ENCODE measurements at places on chromosomes 11 and 22. TPM values are rescaled to one million over a fixed set of nuclear protein-coding genes. Genes with fewer than 3 reads are reported as not detected.

TMEM121B gene
- 0.46 TPM for total RNA-seq

OR52E8 gene
- not detected for total RNA-seq

OVOL1 gene
- not detected for total RNA-seq

TYR gene
- total RNA-seq = not detected

OR51B4 gene
- total RNA-seq = not detected

SYT12 gene
- 1.8 TPM for total RNA-seq

TREH gene
- not detected for total RNA-seq

SERPINH1 gene
- total RNA-seq = 481 TPM

GPR83 gene
- total RNA-seq = not detected

GGTLC3 gene
- not detected for total RNA-seq

USP2 gene
- total RNA-seq = 18.7 TPM

ADAMTS8 gene
- total RNA-seq = 0.16 TPM

KRTAP5-10 gene
- total RNA-seq = not detected

PYGM gene
- total RNA-seq = 2.1 TPM

MRPL17 gene
- 31.6 TPM for total RNA-seq

HSPB2 gene
- total RNA-seq = not detected

AKIP1 gene
- 21.1 TPM for total RNA-seq

XPNPEP3 gene
- 10.1 TPM for total RNA-seq

SPDYC gene
- not detected for total RNA-seq

Data from omental fat pad (tissue), 4 donors.